ENCODE measurements at places on chromosomes 3 and 15.

DNA sequence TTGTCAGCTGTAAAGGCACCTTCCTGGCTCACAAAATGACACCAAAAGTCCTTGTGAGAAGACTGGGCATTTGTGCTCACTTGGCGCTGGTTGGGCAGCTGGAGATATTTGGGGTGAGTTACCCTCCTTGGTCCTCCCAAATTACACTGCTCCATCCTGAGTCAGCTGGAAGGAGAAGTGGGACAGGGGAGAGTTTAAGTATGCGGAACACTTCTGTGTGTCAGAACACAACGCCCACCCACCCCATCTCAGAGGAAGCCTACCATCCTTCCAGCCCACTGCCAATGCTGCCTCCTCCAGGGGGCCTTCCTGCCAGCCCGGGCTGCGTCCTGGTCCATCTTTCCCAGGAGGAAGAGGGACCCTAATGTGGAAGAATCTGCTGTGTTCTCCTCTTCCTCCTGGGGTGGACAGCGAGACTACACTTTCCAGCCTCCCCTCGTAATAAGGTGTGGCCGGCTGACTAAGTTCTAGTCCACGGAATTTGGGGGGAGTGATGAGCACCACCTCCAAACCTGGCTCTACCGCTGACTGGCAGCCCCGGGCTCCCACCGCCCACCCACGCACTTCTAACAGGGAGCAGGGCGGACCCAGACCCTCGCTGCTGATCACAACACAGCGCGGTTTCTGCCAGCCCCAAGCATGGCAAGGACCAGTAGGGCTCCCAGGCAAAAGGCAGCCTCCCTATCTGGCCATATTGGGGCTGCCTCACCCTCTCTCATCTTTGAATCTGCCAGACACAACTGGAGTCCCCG lies 265.0 kb downstream of the XXYLT1 start:
- DNase-seq: no peak

- DNase-seq: no peak
Observed at GRCh38 chr3:72820415-72820814, 27.8 kb downstream of the SHQ1 start.

- DNase-seq: no peak
Observed at GRCh38 chr15:67992411-67992810, 61.7 kb upstream of the PIAS1 start.

DNA sequence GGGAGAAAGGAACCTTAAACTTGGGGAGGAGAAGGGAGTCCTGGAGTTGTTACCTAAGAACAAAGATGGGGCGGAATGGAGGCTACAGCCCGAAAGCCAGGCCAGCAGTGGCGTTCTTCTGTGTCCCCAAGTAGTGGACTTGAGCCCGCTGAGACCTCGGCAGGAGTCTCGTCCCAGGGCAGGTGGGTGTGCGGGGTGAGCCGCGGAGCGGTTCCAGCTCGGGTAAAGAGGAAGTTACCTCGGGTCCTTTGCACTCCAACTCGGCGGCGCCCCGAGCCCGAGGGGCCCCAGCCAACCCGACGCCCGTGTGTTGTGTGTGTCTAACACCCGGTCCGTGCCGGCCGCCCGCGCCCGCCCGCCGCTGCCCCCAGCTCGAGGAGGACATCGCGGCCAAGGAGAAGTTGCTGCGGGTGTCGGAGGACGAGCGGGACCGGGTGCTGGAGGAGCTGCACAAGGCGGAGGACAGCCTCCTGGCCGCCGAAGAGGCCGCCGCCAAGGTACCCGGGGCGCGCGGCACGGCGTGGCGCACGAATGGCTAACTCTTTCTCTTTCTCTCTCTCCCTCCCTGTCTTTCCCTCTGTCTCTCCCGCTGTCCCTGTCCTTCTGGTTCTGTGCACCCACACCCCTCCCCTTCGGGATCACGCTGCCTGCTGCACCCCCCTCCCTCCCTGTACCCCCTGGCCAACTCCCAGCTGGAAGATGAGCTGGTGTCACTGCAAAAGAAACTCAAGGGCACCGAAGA lies 959 bp downstream of the TPM1 start:
- DNase-seq: peak; percentile 52

GRCh38 chr15:33425142-33425541 lies 114.4 kb downstream of the RYR3 start:
- no peak for DNase-seq

DNA sequence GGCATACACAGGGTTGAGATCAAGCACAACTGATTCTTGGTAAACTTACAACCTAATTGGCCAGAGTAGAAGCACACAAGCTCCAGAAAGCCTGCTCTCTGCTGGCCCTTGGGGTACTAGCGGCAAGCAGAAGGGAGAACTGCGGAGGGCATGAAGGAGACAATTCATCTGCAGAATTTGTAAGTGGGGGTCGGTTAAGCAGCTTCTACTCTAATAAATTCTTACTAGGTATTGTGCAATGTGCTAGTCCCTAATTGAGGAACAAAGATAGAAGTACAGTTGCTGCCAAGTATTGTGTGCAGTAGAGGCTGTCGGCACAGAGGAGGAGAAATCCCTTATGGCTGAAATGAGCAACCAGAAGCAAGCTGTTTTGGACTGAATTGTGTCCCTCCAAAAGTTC lies 91.2 kb upstream of the VEPH1 start:
- no peak for DNase-seq

DNA sequence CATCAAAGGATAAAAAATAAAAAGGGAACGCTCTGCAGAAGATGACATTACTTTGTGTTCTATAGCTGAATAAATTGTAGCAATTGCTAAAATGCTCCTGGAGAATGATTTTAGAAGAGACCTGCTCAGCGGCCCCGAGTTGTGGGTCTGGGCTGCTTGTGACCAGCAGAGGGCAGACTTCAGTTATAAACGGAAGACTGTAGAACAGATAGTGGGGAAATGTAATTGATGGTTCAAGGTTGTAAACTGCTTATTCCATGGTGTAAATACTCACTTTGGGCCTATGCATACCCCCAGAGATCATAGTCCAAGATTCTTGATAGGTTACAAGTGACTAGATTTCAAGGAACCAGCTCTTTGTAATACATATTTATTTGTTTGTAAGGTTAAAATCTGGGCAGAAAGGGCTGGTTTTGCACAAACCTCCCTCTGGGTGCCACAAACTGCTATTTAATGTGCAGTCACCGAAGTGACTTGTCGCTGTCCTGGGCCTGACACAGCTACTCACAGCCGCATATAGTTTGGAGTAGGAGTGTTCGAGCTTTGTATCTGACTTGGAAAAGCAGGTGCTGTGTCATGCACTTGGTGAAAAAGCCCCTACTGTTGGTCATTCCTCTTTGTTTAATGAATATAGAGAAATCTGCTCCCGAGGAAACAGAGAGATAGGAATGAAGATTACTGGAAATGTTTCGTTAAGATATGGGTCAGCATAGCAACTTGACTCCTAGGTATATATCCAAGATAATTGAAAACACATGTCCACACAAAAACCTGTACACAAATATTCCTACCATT lies 34.7 kb upstream of the NDUFB4 start:
- peak; percentile 89 for DNase-seq

DNA sequence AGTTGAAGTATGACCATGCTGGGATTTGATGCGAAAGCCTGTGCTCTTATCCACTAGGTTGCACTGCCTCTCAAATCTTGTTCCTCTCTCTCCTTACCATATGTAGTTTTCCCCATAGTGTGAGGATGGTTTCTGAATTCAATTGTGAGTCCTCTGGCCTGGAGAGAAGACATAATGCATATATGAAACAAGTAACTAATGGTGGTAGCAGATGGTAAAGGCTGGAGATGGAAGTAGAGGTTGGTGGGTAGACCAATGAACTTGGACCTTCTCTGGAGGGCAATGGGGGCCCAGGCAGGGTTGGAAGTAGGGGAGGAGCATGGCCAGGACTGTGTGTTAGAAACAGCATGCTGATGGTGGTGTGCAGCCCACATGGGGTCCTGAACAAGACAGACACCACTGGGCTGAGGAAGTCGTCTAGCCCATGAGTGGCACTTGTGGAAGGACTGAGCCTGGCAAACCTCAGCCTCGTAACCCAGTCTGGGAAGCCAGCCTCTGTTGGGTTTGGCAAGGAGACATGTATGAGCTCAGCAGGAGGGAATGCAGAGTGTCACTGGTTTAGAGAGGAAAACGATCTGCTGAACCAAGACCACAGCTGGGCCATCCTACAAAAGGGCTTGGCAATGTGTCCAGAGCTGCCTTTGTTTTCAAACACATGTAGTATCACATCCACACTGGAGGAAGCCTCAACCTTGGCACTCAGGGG lies 18.5 kb upstream of the LMCD1 start:
- no peak for DNase-seq

- peak; percentile 67 for DNase-seq
Observed at GRCh38 chr3:56928379-56929068, 126.8 kb upstream of the ARHGEF3 start.

GRCh38 chr3:32455609-32456428 lies 46.8 kb downstream of the CMTM6 start:
- DNase-seq: no peak

DNA sequence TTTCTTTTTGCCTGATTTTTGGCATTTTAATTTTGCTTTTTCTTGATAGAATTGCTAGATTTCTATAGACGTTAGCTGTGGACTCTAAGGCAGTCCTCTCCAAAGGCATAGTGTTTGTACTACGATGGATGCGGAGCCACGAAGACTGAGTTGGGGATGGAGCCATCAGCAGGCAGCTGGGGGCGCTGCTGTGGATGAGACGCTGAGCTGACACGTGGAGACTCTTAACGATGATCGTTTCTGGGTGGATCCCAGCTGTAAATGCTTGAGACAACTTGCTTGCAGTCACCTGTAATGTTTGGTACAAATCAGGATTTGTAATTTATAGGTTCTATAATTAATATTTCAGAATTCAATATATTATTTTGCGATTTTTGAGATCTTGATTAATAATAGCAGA lies 13.3 kb upstream of the PPP1R2 start:
- DNase-seq: no peak

GRCh38 chr15:68725736-68726135 lies 95.0 kb downstream of the ANP32A start:
- DNase-seq: no peak

GRCh38 chr15:85974348-85974705 lies 105.3 kb upstream of the AGBL1 start:
- no peak for DNase-seq

DNA sequence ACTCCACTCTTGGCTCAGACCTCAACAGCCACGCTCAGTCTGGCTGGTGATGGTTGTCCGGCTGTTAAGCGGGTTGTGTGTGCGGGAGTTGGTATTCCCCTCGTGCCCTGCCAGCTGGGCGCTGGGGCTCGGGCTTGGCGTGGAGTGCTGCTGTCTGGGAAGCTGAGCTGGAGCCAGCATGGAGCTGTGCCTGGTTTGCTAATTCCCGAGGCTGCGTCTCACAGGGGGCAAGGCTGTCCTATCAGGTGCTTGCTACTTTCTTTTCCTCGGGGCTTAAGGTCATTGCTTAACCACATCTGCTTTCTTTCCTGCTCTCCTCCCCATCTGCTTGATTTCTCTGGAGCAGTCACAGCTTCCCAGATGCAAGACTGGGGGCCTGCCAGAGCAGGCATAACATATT lies 29.9 kb downstream of the PDIA5 start:
- DNase-seq: peak; percentile 92

Data from NCI-H82 (cell line).